ENCODE measurements at places on chromosomes 3 and 15. TPM values are rescaled to one million over a fixed set of nuclear protein-coding genes. Genes with fewer than 3 reads are reported as not detected.

Gene EEFSEC
- 1.3 TPM for total RNA-seq

Gene IL16
- 1.6 TPM for total RNA-seq

Gene TFG
- total RNA-seq, result 63.3 TPM

Gene ACOX2
- total RNA-seq, result 25.8 TPM

Gene TIGIT
- not detected for total RNA-seq

Gene RPL29
- total RNA-seq, result 1,836 TPM
